Activated CD4-positive, alpha-beta T cell treated with anti-CD3 and anti-CD28 coated beads for 24 hours (primary cell): ENCODE measurements at places on chromosomes 5 and 9.

- no peak for DNase-seq
Observed at GRCh38 chr9:129571298-129572051, 49.4 kb downstream of the C9orf50 start.

DNA sequence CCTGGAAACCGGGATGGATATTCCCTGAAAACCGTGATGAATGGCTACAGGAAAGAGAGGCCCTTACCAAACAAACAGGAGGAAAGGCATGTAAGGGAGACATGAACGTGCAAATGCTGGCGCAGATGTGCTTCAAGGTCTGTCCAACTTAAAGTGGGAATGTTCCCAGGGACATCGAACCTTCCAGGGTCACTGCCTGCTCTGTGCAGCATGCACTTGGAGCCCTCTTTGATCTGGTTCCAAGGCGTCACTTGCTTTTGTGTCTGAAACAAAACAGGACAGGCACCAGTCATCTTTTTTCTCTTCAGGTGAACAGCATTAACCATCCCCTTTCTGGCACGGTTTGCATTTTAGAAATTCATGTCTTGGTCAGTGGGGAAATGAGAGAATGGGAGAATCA is 479.4 kb downstream of the RASEF start:
- no peak for DNase-seq

GRCh38 chr9:34650816-34651215 is 1.2 kb upstream of the IL11RA start:
- no peak for DNase-seq

DNA sequence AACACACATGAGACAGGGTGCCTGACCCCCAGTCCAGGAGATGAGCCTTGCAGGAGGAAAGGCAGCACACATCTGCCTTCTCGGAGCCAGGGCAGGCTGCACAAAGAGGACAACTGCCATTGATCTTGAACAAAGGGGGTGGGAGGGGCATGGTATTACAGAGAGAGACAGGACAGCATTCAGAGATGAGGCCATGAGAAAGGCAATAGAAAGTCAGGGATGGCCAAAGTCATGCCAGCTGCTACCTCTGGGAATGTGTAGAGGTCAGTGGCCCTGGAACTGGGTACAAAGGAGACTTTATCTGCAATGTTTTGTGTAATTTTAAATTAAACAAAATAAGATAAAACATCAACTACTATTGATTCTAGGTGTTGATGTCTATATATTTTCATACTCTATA is 43.2 kb downstream of the WDR36 start:
- DNase-seq, result no peak

DNA sequence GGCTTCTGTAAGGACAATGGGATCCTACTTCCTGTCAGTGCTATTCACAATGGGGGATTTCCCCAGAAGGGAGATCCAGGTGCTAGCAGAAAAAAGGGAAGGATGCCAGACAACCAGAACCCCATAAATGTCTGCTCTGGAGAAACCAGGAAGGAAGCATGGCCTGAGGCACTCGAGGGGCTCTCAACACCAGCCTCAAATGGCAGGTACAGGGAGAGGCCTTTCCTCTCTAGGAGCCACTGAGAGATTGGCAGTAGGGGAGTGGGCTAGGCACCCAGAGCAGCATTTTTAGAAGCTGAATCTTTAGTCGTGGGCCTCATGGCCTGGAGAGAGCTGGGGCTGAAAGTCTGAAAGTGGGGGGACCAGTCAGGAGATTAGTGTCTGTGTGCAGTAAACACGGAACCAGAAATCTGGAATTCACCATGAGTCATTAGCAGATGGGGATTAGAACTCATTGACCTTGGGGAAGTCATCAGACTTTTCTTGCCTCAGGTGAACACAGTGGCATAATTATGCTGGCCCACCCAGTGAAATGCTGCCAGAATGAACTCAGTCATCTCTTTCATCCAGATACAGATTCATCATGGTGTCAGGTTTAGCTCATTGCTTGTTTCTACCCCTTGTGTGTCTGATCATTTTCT is 28.3 kb downstream of the ARHGEF28 start:
- DNase-seq, result no peak

GRCh38 chr5:56986626-56986947 is 34.7 kb upstream of the MIER3 start:
- no peak for DNase-seq

DNA sequence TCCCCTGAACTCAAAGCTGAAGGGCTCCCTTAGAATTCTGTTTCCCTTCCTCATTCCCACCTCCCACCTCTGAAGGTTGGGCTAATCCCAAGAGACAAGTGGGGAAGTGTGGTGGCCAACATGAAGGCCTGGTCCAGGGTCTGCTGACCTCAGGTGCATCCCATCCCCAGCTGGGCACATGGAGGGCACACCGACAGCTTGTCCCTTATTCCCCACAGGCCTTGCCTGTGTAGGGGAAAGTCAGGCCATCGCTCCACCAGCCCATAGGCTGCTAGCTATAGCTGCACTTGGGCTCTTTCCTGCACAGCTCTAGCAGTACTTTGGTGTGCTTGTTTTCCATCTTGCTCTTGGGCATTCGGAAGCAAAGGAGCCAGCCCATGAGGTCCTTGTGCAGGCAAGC is 247.7 kb downstream of the CDH12 start:
- no peak for DNase-seq

DNA sequence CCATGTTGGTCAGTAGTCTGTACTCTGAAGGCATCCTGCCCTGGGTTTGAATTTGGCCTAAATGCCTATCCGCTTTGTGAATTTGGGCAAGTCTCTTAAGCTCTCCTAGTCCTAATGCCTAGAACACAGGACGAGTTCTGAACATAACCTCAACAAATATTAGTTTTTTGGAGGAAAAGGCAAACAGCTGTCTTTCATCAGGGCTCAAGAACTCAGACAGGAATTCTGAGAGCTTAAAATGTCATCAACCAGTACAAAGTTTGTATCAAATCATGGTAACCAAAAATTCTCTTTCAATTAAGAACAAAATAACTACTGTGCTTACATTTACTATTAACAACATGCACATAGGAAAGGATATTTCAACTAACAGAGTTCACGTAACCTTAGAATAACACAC is 182.5 kb upstream of the PPP1R2B start:
- DNase-seq, result no peak

DNA sequence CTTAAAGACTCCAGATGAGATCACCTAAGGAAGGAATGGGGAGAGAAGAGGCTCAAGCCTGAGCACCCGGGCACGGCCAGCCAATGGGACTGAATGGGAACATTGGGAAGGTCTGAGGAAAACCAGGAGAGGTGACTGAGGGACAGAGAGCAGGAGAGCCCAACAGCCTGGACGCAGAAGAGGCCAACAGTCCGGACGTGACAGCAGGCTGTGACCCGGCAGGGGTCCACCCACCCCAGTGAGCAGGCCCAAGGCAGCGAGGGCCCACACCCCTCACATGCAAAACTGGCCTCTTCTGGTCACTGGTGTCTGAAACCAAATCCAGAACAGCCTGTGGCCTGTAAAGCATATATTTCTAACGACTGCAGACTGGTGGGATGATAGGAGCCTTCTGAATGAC is 7.6 kb upstream of the SPTLC1 start:
- DNase-seq, result no peak

DNA sequence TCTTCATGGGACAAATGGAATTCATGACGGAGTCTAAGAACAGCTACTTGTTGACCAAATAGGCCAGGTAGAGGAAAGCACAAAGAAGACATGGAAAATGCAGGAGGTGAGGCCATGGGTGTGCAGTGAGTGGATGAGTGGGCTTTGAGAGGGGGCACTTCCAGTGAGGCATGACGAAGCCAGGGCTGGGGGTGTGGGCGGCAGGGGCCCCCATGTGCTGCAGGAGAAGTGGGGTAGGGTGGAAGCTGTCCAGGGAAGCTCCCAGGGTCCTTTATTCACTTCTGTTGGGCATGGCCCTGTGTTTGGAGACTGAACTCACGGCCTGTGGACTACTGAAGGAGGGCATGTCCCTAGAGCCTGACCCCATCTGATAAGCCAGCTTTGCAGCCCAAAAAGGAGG is 127.6 kb upstream of the SLC25A48 start:
- no peak for DNase-seq

DNA sequence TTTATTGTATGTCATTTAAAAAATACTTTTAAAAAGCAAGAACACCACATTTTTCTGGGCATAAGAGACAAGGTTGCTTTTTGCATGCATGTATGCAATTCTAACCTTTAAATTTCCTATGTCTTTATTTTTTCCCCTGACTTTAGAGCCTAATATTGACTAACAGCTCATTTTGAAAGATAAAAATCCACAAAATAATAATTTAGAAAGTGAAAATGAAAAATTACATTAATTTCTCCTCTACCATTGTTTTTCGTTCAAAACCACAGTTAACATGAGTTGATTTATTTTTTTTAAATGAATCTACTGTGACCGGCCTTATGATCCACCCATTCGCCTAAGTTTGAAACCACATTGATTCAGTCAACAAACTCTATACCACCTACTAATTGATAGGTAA is 137.5 kb upstream of the CDKN2B start:
- no peak for DNase-seq

DNA sequence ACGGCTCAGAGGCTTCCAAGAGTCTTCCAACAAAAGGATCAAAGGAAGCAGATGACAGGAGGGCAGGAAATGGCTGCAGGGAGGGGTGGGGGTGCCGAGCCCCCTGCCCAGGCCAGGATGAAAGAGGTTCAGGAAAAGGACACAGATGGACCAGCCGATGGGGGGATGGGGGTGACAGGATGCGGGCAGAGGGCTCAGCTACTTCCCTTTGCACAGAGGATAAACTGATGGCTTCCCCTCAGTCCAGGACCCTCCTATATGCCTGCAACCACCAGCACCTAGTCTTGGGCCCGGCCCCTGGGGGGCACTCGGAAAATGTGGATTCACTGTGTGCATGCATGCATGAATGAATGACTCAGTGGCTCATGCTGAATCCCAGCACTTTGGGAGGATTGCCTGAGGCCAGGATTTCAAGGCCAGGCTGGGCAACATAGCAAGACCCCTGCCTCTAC is 148.2 kb downstream of the C9orf50 start:
- no peak for DNase-seq

GRCh38 chr5:132225165-132226032 is 2.3 kb downstream of the P4HA2 start:
- no peak for DNase-seq
